ENCODE measurements at places on chromosomes 4 and X.

DNA sequence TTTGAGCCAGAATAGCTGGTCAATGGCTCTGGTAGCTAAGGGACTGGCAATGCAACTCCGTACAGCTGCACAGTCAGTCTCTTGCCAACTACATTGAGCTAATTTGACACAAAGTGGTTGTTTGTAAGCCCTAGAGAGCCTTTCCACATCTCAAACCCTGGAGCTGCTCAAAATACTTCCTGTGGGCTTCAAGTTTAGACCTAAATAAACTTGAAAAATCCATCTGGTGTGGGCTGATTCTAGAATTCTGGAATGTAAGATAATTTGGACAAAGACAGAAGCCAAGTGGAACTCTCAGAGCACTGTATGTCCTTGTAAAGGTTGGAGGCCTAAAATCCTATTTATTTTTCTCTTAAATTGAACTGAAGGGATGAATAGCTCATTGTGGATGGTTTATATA is 380.8 kb downstream of the SPRY1 start:
- no peak for DNase-seq

DNA sequence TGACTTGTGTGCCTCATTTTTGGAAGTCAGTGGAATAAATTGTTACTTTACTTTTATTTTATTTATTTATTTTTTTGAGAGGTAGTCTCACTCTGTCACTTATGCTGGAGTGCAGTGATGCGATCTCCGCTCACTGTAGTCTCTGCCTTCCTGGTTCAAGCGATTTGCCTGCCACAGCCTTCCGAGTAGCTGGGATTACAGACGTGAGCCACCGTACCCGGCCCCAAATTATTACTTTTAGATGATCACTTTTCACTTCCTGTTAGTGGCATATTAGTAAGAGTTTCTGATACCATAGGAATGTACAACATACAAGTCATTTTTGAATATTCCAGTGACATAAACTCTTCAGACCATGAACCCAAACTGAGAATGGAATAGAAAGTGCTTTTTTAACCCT is 611.0 kb upstream of the MAGEB2 start:
- no peak for DNase-seq

DNA sequence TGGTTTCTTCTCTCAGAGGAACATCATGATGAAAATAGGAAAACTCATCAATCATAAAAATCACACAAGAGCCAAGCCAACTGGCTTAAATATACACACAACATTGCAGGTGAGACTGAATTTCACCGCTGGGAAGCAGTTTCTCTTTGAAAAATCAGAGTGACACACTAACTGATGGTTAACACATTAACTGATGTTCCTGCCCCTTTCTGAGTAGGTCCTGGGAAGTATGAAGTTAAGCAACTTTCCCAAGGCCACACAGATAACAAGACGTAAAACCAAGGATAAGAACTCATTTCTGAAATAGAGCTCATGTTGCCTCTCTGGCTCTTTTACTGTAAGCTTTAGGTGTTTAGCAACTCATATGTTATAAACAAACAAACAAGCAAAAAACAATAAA is 813.7 kb upstream of the HS3ST1 start:
- no peak for DNase-seq

DNA sequence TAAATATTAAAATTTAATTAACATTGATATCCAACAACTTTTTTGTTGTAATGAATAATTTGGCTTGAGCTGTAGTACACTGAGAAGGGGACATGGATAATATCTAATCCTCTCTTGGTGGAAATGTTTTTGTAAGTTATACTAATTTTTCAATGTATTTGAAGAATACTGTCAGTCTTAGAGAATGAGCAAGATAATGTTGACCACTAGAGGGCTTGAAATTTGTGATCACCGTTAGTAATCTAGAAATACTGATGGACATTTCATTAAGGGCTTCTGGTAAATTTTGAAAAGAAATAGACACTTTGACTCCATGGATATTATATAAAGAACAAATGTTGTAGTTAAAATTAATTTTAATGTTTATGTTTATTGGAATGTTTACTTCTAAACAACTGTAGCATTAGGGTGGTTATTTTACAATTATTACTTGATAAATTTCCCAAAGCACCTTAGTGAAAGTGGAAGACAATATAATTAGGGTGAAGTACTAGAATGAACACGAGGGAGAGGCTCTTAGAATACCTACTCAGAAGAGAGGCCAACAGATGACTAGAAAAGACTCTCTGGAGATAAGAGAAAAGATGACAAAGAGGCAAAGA is 20.0 kb upstream of the CAMK2D start:
- DNase-seq, result no peak

GRCh38 chr4:183395395-183395794 is 49.0 kb upstream of the CDKN2AIP start:
- no peak for DNase-seq

DNA sequence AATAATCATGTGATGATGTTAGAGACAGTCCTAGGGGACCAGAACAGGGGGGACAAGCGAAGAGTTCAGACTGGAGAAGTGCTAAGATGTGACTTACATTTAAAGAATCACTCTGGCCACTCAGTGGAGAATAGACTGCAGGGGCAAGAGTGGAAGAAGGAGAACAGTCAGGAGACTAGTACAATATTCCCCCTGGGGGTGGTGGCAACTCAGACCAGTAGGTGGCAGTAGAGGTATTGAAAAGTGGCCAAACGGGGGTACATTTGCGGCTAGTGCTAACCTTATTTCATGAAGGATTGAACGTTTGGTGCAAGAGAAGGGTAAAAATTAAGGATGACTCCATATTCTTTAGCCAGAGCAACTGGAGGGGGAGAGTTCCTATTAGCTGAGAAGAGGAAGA is 2.7 kb upstream of the BMX start:
- DNase-seq, result peak; percentile 4

DNA sequence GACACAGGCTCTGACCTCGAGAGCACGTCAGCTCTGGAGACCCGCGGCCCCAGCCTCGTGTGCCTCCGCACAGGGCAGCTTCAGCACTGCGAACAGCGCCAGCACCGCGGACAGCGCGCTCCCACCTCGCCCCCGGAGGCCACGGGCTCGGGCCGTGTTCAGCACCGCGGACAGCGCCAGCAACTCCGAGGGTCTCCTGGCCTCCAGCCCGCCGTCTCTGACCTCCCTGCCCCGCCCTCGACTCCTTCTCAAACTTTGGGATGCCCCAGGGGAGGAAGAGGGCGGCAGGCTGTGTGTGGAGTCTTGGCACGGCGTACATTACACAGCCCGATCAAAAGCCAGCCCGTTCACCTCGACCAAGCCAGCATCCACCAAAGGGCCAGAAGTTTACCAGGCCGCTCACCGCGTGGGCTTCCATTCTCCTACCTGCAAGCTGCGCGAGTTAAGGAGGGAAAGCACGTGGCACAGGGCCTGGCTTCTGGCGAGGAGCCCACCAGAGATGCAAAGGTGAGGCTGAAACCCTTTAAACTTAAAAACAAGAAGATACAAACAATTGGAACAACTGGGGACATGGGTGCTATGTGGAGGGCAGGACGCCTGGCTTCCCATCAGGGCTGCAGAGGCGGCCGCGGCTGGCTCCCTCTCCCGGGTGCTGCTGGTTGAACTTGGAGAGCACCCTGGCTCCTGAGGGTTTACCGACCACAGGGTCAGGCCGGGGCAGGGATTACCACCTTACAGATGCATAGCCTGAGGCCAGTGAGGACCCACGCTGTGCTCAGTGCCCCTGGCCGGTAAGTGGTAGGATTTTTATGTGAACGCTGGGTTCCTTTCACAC is 4.5 kb upstream of the NKX1-1 start:
- no peak for DNase-seq

DNA sequence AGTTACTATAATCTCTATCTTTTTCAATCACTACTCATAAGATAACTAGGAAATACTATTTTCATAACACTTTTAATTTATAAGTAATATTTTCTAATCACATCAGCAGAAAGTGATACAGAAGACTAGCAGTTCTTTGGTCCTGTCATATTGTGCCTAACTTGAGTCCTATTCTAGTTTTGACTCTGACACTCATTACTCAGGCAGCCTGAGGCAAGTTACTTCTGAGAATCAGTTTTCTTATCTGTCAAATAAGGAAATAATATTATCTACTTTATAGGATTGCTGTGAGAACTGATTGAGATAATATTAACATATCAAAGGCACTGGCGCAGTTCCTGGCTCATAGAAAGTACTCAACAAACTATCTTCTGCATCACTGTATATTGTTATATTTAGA is 17.8 kb downstream of the PITX2 start:
- DNase-seq, result no peak

DNA sequence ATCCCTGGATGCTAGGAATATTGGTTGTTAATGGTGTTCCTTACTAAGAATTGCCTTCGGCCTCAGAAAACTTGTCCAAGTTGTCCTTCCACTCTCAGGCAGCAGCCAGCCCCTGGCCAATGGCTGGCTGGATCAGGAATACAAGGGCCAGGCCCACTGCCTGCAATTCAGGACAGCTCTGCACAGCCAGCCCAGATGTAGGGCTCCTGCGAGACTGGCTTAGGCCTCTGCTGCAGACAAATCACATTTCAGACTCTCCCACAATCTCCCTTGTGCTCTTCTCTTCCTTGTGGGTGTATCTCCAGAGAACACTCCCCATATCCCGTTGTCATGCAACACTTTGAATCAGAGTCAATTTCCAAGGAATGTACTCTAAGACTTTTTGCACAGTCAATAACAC is 747.6 kb upstream of the FTHL17 start:
- DNase-seq, result no peak

GRCh38 chrX:120205816-120206753 is 44.5 kb upstream of the ZBTB33 start:
- DNase-seq, result no peak

GRCh38 chr4:47674144-47674543 is 163.7 kb downstream of the CORIN start:
- no peak for DNase-seq

DNA sequence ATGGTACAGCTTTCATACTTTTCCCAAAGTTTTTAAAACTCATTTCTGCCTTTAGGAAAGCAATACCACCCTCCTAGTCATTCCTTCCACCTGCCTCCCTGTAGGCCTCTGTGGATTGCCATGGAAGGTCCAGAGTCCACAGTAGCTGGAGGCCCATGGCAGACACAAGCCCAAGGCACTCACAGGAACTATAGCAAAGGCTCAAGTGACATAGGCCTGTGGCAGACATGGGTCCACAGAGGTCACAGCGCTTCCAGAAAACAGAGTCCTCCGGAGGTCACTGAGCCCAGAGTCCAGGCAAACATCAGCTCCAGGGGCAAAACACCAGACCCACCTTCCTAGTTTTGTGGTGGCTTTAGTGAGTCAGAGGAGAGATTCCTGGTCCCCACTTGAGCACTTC is 147.6 kb upstream of the ATP6AP2 start:
- DNase-seq, result no peak

- no peak for DNase-seq
These were observed 24.0 kb downstream of the TECRL start for GRCh38 chr4:64385220-64385619.

GRCh38 chrX:112769034-112769433 is 71.6 kb downstream of the AMOT start:
- DNase-seq, result no peak

GRCh38 chrX:154486052-154486395 is 391 bp downstream of the UBL4A start:
- no peak for DNase-seq

- no peak for DNase-seq
These were observed 31.4 kb upstream of the JAKMIP1 start for GRCh38 chr4:6231663-6232165.

GRCh38 chrX:137051978-137052642 is 18.3 kb upstream of the GPR101 start:
- DNase-seq, result peak; percentile 1

- DNase-seq, result no peak
These were observed 22.7 kb downstream of the JADE1 start for GRCh38 chr4:128832243-128832625.

DNA sequence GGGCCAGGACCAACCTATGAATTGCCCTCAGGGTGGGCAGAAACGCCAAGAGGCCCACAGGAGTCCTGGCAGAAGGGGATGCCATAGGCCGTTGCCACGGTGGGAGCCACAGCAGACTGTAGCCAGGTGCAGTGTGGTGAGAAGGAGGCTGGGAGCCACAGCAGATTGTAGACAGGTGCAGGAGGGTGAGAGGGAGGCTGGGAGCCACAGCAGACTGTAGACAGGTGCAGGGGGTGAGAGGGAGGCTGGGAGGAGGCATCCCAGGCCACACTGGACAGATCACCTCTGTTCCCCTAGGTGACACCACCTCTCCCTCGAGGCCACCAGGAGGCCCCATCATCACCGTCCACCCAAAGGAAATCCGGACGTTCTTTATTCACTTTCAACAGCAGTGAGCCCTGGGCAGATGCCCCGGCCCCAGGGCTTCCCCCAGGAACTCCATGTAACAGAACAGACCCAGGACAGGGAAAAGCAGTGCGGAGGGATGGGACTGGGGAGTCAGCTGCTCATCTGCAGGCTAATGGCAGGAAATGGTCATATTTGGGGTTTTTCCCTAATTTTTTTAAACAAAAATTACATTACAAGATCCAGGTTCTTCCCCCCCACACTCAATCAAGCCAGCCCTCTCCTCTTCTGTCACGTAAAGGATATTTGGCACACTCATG is 19.5 kb upstream of the MRFAP1 start:
- no peak for DNase-seq

- no peak for DNase-seq
These were observed 116.3 kb upstream of the TEX13C start for GRCh38 chrX:125203365-125203736.

GRCh38 chr4:113945906-113946305 is 33.5 kb downstream of the ARSJ start:
- no peak for DNase-seq

- DNase-seq, result no peak
These were observed 282.5 kb downstream of the ZIC3 start for GRCh38 chrX:137848266-137848905.

DNA sequence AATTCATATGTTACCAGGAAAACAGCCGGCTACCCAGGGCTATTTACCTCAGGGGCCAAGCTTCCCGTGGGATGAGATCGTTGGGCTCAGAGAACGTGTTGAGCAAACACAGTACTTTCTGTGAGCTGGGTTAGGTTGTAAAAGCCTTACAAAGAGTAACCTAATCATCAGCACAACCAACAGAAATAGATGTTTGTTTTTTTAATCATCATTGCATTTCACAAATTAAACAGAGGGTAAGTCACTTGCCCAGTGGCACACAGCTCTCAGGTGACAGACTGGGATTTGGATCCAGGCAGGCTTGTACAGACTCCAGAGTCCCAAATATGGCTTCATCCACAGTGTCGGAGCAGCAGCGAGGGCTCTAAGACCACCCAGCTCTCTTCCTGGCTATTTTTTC is 20.1 kb downstream of the SPON2 start:
- no peak for DNase-seq

DNA sequence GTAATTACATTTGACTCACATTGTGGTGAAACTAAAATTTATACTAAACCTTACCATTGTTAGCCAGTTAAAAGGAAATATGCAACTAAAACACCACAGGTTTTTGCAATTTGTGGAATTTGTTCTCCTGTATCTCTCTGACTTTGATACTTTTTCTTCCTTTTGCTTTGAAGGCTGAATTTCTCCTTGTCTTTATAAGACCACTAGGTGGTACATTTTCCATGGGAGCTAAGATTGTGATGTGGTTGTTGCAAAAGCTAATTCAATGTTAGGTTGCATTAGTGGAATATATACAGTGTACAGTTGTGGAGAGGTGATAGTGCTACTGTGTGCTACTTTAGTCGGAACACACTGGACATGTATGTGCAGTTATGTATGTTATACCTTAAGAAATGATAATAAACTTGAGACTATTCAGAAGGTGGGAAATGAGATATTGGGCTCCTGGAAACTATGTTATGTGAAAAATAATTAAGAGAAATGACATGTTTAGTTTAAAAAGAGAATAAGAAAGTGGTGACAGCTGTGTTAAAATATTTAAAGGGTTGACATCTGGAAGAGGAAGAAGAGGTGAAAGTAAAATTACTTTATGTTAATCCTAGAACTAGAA is 70.3 kb downstream of the ARL9 start:
- DNase-seq, result peak; percentile 3

Measured in SHP77 treated with DMSO at 0.1 percent for 48 hours (cell line).